ENCODE measurements at places on chromosomes 11 and 22.

DNA sequence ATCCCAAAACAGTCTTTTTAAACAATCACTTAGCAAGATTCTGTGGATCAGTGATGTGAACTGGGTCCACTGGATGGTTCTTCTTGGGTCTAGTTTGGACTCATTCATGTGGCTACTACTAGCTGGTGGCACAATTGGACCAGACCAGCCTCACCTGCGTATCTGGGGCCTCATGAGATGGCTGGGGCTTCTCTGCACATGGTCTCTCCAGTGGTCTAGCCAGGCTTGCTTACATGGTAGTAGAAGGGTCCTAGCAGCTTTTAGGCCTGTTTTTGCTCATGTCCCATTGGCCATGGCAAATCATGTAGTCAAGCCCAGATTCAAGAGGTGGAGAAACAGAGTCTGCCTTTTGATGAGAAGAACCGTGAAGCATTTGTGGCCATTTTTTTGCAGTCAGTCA lies 94.0 kb downstream of the RRAS2 start:
- no peak for DNase-seq

DNA sequence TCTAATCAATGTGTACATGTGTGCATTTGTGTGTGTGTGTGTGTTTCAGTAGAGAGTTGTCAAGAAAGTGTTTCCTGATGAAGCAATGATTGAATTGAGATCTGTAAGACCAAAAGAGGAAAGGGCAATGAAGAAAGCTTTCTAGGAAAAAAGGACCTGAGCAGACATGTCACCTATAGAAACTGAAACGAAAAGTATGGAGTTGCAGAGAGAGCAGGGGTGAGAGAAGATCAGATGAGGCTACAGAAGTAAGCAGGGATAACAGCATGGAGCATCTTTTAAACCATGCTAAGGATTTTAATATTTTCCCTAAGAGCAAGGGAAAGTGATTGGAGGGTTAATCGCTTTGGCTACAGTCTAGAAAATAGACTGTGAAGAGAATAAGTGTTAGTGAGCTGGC lies 1459.4 kb upstream of the TENM4 start:
- DNase-seq = no peak

GRCh38 chr22:20672082-20672424 lies 101.9 kb upstream of the SERPIND1 start:
- DNase-seq = no peak

GRCh38 chr11:46914910-46915309 lies 3.4 kb downstream of the LRP4 start:
- DNase-seq = no peak

- DNase-seq = no peak
Observed at GRCh38 chr11:65353900-65354264, 669 bp upstream of the TIGD3 start.

GRCh38 chr11:61848631-61849030 lies 20.5 kb downstream of the FADS2 start:
- DNase-seq = no peak

DNA sequence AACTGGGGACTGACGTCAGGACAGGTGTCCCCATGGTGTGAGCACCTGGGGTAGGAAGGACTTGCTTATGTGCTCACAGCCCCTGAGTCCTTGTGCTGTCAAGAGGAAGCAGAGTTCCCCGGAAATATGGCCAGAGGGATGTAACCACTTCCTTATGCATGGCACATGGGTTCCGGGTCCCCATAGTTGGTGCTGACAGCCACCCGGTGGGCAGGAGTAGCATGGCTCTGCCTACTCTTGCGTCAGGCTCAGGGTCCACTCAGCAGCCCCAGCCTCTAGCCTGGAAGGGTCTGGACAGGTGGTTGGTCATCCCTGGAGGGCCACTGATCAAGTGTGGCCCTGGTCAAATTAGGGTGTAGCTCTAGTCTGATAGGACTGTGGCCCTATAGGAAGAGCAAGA lies 42.8 kb upstream of the CCND1 start:
- DNase-seq = no peak

- DNase-seq = no peak
Observed at GRCh38 chr11:16098526-16099205, 257.7 kb downstream of the SOX6 start.

DNA sequence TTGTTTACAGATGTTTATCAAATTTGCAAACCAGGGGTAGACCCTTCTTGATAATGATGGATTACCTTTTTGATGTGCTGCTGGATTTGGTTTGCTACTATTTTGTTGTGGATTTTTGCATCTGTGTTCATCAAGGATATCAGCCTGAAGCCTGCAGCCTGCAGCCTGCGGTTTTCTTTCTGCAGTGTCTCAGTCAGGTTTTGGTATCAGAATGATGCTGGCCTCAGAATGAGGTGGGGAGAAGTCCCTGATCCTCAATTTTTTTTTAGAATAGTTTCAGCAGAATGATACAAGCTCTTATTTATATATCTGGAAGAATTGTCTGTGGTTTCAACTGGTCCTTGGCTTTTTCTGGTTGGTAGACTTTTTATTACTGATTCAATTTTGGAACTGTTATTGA lies 19.7 kb upstream of the RAB38 start:
- DNase-seq = no peak

DNA sequence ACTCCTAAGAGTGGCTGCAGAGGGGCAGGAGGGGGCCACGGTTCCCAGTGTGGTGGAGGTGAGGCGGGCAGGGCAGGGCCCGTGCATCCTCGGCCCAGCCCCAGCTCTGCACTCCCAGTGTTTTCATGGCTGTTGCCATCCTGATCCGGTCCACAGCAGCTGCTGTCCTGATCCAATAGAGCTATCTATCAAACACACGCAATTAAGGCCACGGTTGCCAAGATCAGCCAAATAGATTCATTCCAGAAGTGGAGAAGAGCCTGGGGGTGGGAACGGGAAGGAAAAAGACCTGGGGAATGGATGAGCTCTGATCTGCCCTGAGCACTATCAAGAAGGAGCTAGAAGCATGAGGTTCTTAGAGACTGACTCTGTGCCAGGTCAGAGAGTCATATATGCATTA lies 160.9 kb upstream of the SYT13 start:
- no peak for DNase-seq

GRCh38 chr11:27120211-27120610 lies 79.6 kb downstream of the BBOX1 start:
- no peak for DNase-seq

DNA sequence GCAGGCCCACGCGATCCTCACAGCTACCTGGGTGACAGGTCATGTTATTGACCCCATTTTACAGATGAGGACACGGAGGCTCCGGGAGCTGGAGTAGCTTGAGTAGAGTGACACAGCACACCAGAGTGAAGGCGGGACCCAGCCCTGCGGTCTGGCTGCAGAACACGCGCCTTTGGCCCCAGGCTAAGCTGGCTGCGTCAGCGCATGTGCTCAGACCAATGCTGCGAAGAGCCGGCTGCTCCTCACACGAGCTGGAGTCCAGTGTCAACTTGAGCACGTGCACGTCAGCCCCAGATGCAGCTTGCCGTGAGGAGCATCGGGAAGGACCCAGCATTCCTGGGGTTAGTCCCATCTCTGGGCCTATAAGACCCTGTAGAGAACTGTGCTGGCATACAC lies 49.9 kb downstream of the SCUBE1 start:
- peak; percentile 90 for DNase-seq

DNA sequence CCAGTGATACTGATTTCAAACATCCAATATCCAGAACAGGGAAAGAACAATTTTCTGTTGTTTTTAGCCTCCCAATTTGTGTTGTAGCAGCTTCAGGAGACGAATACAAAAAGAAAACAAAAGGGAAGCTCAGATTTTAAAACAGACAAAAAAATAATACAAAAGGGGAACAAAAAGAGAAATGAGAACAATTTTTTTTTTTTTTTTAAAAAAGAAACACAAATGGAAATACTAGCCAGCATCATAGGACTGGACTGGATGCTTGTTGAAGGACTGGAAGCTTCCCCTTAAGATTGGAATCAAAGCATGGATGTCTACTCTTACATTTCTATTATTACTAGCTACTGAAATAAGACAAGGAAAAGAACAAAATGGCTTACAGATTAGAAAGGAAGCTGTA lies 46.5 kb upstream of the SORL1 start:
- DNase-seq = no peak

DNA sequence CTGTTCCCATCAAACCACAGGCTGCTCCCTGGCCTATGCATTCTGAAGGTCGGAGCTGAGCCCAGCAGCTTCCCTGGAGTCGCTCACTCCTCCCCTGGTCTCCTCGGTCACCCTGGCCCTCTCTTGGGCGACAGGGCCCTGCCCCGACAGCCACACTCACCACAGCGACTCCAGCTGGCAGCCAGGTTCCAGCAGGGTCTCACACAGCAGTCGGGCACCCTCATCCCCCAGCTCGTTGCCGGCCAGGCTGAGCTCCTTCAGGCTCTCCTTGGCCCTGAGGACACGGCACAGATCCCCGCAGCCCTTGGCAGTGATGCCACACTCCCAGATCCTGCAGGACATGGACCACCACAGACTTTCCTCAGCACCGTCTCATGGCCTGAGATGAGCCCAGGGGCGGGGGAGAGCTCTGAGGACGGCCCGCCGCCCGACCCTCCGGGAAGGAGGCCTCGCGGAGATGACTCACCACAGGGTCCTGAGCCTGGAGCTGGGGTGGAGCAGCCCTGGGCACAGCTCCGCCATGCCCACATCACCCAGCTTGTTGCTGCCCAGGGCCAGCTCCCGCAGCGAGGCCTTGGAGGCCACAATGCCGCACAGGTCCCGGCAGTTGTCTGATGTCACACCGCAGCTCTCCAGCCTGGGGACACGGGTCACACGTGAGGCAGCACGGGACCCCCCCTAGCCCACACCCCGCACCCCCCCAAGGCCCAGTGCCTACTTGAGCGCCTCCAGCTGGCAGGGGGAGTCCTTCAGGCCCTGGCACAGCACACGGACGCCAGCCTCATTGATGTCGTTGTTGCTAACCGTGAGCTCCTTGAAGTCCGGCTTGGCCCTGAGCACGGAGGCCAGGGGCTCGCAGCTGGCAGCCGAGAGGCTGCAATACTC lies 8.5 kb downstream of the RNH1 start:
- DNase-seq = no peak

DNA sequence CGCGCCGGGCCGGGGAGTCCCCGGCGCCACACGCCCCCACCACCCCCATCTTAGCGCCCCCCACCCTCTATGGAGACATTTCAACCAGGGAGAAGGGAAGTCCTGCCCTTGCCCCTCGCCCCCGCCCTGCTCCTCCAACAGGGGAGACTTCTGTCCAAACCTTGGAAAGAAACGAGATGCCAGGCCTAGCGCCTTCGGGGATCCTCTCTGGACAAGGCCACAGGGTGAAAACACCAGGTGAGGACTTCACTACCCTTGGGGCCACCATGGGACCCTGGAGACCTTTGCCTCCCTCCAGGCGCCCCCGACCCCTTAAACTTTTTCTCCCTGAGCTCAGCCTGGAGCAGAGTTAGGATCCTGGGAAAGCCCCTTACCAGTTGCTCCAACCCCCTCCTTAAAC lies 11.6 kb upstream of the NPAS4 start:
- DNase-seq = no peak

DNA sequence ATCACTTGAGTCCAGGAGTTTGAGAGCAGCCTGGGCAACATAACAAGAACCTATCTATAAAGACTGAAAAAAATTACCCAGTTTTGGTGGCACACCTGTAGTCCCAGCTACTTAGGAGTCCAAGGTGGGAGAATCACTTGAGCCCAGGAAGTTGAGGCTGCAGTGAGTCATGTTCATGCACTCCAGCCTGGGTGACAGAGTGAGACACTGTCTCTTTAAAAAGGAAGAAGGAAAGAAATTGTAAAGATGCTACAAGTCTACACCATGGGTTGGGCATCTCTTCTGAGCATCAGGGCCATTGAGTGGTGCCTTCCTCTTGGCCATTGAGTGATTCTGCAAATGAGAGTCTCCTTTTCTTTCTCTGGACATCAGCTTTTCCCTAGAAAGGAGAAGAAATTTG lies 15.7 kb upstream of the MTMR3 start:
- no peak for DNase-seq

DNA sequence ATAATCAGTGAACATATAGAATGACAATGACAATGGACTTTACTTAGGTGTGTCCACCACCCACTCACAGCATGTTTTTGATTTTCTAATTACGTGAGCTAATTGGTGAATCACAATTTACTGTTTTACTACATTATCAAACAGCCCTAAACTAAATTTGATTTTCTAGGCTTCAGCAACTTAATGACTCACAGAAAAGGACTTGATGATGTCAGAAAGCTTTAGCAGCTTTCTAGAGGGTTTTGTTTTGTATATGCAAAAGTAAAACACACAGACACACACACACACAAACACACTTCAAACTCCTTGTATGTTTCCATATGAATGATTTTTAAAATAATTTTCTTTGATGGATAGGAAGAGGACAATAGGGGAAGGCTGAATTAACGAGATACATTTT lies 878.6 kb upstream of the CCDC90B start:
- DNase-seq = no peak

DNA sequence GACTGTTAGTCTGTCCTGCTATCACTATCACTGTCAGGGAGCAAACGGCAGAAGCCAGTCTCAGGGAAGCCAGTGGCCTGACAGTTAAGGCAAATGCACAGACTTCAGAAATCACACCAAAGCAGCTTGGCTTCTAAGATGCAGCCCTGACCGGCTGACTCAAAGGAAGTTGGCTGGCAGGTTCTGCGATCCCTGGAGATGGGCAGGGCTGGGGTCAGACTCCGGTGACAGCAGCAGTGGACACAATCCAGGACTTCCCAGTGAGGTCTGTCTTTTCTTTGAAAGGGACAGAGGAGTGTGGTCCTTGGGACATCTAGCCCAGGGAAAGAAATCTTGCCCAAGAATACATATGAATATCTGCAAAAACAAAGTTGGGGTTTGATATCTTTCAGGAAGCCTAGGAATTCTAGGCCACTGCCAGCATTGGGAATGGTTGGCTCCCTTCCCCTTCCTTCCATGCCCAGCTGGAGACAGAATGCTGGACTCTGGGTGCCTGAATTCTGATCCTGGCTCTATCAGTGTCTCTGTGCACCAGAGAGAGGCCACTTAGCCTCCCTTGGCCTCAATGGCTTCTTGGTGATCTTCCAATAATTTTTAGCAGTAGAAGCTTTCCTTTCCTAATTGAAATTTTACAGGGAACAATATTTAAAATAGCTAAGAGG lies 108.9 kb downstream of the KIRREL3 start:
- DNase-seq = no peak
